NCI-H1930 (cell line): ENCODE measurements at places on chromosomes 11 and 22.

DNA sequence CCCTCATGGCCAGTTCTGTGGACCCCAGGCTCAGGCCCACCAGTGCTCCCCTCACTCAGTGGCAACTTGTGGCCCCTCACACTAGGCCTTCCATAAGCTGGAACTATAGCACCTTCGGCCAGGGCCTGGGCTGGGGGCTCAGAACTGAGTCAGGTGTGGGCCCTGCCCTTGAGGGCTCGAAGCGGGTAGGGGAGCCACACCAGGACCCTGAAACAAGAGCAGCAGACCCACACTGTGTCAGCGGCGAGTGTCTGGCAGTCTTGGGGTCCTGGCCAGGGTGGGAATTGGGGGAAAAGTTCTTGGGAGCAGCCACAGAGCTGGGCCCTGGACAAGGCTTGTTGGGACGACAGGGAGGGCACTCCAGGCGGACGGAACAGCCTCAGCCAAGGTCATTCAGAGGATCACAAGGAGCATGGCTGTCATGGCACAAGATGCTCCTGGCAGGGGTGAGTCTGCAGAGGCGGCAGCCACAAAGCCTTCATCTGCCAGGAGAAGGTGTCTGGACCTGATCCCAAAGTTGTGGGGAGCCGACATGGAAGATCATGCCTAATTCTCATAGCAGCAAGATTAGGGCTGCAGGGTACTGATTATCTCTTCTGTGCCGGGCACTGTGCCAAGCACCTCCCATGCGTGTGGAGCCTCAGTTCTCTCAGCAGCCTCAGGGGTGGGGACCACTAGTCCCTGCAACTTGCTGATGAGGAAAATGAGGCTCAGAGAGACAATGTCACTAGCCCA is 50.7 kb downstream of the SHISAL1 start:
- DNase-seq: no peak

DNA sequence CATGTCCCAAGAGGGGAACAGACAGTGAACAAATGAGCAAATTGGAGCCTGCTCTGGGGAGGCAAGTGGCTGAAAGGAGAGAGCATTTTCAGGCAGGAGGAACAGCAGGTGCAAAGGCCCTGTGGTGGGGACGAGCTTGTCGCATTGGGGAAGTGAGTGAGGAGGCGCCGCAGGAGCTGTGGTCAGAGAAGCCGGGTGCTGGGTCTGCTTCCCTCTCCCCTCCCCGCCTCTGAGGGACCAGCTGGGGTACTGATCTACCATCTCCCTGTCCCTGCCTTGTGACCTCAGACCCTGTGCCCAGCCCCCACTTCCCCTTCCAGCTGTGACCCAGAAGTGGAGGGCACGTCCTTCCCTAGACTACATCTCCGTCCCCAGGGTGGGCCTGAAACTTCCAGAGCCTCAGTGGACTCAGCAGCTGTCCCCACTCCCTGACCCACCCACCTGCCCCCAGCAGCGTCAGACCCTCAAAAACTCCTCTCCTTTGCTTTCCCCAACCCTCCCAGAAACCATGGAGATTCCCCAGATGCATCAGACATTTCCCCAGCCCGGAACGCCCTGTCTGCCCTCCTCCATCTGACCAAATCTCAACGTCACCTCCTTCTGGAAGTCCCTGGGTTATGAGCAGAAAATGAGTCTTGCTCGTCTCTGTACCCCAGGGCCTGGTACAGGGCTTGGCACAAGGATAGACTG is 19.7 kb upstream of the PDGFB start:
- DNase-seq: no peak

- DNase-seq: no peak
These were observed 11.5 kb upstream of the MYOD1 start for GRCh38 chr11:17707830-17708229.

GRCh38 chr11:122681070-122681469 is 25.5 kb downstream of the UBASH3B start:
- DNase-seq: no peak

GRCh38 chr11:112942966-112943643 is 18.1 kb upstream of the NCAM1 start:
- no peak for DNase-seq

- no peak for DNase-seq
These were observed 100.3 kb downstream of the SEZ6L start for GRCh38 chr22:26269572-26269971.

DNA sequence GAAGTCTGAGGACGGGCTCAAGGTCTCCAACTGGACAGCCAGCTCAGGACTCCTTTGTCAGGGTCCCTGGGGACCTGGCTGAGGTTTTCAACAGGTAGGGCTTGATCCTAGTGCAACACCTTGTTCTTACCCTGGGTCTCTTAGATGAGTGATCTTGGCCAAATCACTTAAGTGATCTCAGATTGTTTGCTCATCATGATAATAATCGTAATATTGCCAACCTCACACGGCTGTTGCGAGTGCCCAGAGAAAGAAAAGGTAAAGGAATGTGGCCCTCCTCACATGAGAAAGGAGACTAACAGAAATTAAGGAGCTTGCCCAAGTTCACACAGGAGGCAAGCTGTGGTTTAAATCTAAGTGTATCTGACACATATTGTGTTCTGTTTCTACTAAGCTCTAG is 28.5 kb downstream of the POU2AF3 start:
- no peak for DNase-seq

GRCh38 chr22:38257181-38257580 is 15.6 kb downstream of the TMEM184B start:
- no peak for DNase-seq

DNA sequence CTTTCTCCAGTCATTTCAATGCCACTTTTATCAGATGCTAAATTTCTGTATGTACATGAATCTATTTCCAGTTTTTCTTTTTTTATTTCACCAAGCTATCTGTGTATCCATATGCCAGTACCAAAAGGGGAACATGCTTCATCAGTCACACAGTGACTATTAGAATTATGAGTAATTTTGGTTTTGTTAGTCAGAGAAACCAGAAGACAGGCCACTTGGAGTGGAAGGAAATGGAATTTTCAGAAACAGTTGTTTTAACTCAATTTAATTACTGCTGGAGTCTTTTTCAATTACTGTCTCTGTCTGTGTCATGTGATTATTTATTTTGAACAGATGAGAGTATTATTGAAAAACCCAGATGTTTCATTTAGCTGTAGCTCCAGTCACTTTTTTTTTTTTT is 84.6 kb upstream of the ANO3 start:
- DNase-seq: no peak

- DNase-seq: no peak
These were observed 364.6 kb downstream of the AASDHPPT start for GRCh38 chr11:106442032-106442431.

GRCh38 chr11:123206791-123207434 is 11.9 kb upstream of the CLMP start:
- no peak for DNase-seq

GRCh38 chr11:41533761-41534160 is 74.3 kb upstream of the LRRC4C start:
- no peak for DNase-seq

- no peak for DNase-seq
These were observed 14.1 kb downstream of the FAM83F start for GRCh38 chr22:40008726-40009291.

- DNase-seq: peak; percentile 16
These were observed 320.3 kb upstream of the SORL1-AS1 start for GRCh38 chr11:121773076-121773475.

DNA sequence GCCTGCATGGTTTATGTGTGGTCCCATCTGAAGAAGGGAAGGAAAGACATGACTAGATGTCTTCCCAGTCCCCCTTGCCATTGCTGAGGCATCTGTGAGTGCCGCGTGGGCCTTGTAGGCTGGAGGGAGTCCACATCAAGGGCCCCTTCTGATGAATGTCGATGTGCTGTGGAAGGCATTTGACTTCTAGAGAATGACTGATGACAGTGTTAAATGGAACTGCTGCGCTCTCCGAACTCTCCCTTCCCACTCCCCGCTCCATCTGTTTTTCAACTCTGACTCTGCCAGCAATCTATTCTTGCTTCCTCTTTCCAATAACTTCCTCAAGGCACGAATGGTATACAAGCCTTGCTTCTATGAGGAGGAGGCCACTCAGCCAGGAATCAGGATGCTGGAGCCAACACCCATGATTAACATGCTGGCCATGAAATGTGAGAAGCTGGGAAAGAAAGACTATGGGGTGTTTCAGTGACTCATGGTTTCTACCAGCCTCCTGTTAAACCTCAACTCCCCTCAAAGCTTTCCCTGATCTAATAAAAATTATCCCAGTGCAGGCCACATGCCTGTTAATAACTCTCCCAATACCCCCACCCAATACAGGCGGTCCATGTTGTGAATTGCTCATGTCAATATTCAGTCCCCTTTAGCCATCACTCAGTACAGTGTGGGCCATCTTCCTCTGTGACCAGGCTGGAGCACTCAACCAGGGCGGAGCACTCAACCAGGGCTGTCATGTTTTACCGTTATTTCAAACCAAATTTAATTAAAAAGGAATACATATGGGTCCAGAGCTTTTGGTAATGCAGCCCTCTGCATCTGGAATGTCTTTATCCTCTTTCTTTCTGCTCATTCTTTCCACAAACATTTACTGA is 46.4 kb upstream of the TBCEL start:
- no peak for DNase-seq

DNA sequence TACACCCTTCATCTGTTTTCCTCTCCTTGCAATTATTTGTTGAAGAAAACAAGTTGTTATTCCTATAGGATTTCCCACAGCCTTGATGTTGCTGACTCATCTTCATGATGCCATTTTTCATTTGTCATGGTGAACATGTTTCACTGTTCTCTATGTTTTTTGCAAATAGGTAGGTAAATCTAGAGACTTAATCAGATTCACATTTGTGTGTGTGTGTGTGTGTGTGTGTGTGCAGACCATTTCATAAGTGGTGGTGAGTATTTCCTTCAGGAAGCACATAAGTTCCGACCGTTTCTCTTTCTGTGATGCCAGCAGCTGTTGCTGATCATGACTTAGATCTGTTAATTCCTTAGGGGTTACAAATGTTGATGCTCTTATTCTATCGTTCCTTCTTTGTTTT is 80.3 kb upstream of the IZUMO1R start:
- DNase-seq: no peak

DNA sequence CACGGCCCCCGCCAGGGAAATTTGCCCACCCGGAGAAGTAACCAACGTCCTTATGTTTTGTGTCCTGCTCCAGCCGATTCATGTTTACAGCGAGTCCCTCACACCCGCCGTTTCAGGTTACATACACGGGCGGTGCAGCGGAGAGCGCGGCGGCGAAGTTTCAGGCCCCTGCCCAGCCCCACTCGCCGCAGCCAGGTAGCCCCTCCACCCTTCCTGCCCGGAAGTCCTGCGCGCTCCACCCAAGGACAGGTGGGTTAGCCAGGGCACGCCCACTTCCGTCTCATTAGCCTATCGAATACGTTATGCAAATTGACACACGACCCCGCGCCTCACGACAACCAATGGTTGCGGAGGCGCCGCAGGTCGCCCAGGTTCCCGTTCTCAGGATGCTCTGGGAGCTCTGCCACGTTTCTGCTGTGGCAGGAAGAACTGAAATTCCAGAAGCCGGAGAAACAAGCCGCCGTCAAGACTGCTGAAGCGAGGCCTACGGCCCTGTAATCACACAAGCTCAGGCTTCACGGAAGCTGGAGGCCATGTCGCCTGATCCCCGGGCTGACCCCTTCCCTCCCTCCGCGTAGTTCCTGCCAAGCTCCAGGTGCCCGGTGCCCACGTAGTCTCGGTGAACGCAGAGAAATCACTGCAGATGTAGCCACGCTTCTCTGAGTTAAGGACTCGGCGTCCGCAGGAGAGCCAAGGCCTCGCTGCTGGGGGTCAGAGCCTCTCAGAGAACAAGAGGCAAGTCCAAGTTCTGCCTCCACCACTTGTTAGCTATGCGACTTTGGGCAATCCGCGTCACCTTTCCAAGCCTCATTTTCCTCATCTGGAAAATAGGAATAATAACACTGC is 22.4 kb upstream of the MYH9 start:
- peak; percentile 97 for DNase-seq

DNA sequence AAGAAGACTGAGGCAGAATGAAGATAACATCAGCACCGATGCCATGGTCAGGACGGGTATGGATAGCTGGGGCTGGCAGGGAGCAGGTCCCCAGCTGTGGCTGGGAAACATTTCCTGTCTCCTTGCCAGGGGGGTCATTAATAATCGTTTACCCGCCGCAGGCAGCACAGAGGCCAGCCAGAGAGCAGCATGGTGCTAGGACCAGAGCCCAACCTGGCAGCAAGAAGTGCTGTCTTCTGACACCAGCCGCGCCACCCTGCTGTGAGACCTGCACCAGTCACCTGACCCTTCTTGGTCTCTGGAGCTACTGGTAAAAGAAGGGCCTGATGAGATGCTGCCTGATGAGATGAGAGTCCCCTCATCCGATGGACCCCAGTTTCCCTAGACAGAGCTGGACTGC is 36.3 kb downstream of the PDE2A start:
- no peak for DNase-seq

DNA sequence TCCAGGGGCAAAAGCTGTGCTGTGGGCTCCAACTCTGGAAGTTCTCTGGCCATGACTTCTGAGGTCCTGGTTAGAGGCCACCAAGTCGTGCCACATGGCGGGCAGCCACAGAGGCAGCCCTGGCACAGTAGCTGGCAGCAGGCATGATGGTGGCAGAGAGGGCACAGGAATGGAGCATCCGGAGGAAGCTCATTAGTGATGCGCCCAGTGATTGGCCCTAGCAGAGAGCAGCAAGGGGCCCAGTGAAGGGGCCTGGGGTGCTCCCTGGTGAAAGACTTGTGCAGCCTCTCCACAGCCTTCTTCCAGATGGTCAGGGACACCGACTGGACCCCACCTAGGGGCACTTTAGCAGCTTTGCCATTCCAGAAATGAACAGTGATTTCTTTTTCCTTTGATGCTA is 7.0 kb downstream of the C11orf16 start:
- no peak for DNase-seq

- peak; percentile 66 for DNase-seq
These were observed 29.8 kb upstream of the CREB3L1 start for GRCh38 chr11:46247659-46248058.

- DNase-seq: no peak
These were observed 425.6 kb downstream of the SHANK2 start for GRCh38 chr11:70826541-70827335.

DNA sequence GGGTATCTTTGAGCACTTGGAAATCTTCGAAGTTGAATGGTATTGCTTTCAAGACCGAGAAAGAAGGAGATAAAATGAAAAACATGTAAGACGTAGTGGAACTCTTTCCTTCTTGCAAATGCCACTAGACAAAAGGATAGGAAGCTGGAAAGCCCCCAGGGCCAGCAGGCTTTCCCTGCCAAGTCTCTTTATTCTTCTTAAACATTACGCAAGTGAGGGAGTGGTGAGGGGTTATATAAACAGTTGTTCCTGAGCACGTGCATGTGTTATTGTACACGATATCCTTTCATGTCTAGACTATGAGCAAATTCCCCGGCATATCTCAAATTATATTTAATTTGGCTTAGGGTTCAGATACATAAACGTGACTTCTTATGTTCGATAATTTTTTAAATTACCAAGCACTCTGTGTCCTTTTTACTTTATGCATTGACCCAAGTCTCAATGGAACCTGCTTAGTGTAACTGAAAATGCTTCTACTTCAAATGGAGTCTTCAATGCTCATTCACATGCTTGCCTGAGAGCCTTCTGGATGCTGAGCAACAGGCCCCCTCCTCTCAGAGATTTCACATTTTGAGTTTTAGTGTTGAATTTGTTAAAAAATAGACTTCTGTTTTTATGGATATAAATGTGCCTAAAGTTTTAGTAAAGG is 59.0 kb downstream of the PPP2R1B start:
- no peak for DNase-seq

GRCh38 chr11:111793863-111794262 is 27.7 kb upstream of the PPP2R1B start:
- no peak for DNase-seq
